ENCODE measurements at places on chromosomes 16 and 17.

- DNase-seq = peak; percentile 65
Measured at GRCh38 chr17:50346313-50347116, 589 bp downstream of the XYLT2 start.

GRCh38 chr17:47280072-47280811 is 26.6 kb downstream of the ITGB3 start:
- DNase-seq = no peak

GRCh38 chr16:11416228-11417001 is 71.2 kb downstream of the RMI2 start:
- no peak for DNase-seq

GRCh38 chr16:9527976-9528375 is 436.5 kb downstream of the HAPSTR1 start:
- DNase-seq = no peak

DNA sequence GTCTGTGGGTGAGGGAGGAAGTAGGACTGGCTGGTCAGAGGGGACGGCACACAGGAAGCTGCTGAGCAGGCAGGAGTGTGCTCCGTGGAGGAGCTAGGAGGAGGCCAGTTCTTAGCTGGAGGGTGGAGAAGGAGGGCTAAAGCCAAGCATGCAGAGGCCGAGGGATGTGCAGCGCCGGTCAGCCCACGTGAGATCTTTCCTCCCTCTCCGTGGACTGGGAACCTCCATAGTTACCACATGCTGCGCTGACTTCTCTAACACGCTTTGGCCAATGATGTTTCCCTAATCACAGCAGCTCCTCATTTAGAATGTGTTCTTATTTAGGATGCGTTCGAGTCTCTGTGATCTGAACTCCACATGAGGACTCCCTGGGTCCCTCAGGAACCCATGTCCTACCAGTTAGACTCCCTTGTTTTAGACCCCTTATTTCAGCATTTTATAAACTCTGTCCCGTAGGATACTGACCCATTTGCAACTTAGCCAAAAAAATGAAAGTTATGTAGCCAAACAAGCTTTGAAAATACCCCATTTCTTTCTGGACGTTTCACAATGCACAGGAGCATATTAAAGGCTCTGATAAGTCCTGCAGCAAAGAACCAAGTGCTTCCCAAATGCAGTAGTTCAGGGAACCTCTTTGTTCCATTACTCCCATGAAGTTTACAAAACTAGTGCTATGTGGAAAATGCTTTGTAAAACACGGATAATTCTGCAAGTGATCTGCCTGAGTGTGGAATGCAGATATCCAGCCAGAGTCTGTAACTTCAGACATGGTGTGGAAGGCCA is 51.4 kb downstream of the IRF8 start:
- DNase-seq = no peak

DNA sequence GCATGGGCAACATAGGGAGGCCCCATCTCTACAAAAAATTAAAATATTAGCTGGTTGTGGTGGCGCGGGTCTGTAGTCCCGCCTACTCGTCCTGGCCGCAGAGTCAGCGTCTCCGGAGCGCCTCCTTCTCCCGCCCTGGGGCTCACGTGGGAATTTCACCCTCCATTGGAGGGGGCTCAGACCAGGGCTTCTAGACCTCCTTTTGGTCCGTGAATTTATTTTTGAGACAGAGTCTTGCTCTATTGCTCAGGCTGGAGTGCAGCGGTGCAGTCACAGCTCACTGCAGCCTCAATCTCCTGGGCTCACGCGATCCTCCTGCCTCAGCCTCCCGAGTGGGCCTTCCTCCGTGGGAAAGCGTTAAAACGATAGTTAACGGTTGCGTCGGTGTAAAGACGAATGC is 394 bp upstream of the NME4 start:
- peak; percentile 82 for DNase-seq

DNA sequence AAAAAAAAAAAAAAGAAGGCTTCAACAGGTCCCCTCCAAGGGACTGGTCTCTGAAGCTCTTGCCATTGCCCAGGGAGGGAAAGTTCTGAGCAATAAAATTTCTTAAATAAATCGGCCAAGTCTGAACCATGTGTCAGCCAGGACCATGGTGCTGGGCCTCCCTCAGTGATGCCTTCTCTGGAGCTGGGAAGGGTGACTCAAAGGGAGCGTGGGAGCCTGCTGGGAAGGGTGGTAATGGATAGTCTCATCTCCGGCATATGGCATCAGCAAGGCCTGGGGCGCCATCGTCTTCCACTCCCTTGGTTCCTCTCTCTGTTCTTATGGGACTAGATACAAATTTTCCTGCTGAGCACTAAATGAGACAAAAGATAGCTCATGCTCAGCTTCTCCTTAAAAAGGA is 2.3 kb downstream of the VKORC1 start:
- peak; percentile 33 for DNase-seq

GRCh38 chr16:89815639-89816348 is 653 bp downstream of the FANCA start:
- peak; percentile 38 for DNase-seq

- peak; percentile 33 for DNase-seq
Measured at GRCh38 chr17:27456681-27457359, 572 bp downstream of the KSR1 start.

- no peak for DNase-seq
Measured at GRCh38 chr16:66262253-66263167, 104.0 kb upstream of the CDH5 start.

- DNase-seq = peak; percentile 48
Measured at GRCh38 chr17:37570527-37571093, 38.6 kb downstream of the SYNRG start.
